ENCODE measurements at places on chromosomes 7 and 10.

DNA sequence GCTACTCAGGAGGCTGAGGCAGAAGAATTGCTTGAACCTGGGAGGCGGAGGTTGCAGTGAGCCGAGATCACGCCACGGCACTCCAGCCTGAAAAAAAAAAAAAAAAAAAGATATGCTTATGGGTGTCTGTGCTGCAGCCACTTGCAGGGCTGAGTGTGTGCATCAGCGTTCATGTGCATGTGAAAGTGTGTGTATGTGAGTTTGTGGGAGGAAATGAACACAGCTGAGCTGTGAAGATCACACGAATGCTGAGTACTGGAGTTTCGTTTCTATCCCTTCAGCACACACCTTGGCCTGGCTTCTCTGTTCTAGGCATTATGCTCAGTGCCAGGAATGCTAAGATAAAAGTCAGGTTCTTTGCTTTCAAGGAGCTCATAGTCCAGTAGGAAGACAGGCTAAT, 12.0 kb upstream of the SVOPL start:
- no peak for DNase-seq

DNA sequence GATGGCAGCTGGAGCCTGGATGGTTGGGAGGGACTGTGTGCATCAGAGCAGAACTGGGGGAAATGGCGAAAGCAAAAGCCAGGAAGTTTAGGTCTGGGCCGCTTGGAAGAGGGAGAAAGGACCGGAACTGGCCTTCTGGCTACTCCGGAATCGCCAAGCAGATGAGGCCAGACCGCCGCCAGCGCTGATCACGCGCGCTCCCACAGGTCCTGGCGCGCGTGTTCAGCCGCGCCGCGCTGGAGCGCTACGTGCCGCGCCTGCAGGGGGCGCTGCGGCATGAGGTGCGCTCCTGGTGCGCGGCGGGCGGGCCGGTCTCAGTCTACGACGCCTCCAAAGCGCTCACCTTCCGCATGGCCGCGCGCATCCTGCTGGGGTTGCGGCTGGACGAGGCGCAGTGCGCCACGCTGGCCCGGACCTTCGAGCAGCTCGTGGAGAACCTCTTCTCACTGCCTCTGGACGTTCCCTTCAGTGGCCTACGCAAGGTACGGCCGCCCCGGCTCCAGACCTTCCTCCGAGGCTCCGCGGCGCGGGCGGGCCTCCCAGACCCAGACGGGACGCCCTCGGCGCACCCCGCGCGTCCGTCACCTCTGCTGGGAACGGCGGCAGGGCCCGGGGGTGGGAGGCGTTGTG, 2.0 kb downstream of the CYP26C1 start:
- no peak for DNase-seq

- no peak for DNase-seq
Observed at GRCh38 chr7:155795951-155796350, 16.3 kb downstream of the SHH start.

DNA sequence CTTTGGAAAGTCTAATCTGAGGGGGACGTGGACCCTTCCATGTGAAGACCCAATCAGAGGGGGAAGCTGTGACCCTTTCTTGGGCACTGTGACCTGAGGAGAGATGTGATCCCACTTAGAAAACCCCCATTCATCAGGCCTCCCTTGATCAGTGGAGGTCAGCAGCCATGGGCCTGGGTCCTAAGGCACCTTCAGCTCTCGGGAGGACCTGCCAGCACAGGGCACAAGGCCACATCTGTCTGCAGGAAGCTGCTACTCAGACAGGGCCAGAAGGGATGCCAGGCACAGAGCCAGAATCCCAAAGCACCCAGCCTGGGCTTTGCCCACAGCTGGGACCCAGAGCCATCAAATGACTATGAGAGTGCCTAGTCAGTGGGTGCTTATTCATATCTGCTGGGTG, 14.7 kb upstream of the RABGEF1 start:
- no peak for DNase-seq

DNA sequence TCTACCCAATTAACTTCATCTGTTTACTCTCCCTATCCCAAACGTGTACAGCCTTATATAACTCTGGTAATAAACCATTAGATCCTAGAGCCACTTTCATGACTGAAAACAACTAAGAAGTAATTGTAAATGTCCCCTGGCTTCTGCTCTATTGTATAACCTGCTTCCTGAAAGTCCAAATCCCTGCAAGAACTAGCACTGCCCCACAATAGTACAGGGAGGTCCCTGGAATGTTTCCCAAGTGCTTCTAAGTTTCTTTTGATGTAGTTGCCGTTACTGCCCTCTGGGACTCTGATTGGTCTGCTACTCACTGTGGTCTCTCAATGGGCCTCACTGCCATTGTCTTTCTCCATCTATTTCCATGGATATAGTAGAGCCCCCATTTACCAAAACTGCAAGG, 764.0 kb upstream of the GHITM start:
- no peak for DNase-seq

DNA sequence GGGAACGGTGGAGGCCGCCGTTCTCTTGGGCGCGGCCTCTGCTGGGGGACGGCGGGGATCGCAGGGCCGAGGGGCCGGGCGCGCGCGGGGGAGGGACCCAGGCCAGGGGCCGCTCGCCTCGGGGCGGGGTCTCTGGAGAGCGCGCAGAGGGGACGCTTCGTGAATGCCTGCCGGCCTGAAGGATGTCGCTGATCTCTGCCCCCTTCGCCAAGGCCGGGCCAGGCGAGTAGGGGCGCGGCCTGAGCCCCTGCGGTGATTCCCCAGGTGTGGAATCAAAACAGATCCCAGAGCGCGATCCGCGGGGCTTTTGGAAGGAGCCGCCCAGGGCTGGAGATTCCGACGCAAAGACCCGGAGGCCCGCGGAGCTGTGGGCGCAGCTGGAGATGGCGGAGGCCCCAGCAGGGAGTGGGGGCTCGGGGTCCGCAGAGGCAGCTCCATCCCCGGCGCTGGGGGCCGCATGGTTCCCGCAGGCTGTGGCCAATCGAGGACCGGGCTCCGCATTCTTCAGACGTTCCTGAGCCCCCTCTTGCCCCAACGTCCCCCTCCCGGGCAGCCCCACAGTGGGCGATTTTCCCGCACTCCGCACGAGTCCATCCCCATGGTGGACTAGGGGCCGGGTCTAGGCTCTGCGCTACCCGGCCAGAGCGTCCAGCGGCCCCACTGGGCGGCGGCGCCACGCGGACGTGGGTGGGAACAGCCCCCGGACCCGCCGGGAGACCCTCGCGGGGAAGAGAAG, 166.0 kb downstream of the ACTR3B start:
- DNase-seq, result no peak

DNA sequence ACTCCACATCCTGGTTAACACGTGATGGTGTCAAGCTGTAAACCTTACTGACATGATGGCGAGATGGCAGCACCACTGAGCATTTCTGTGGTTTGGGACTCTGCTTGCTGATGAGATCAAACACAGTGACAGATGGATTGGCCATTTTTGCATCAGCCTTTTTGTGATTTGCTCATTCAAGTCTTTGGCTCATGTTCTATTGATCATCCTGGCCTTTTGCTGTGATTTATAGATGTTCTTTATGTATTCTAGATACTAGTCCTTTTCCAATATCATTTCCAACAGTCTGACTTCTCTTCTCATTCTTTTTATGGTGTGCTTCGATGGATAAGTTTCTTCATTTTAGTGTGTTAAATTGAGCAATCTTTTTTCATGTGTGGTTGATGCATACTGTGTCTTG, 24.7 kb upstream of the DIP2C start:
- no peak for DNase-seq

- DNase-seq, result no peak
Observed at GRCh38 chr10:72563327-72563932, 62.4 kb downstream of the MICU1 start.

DNA sequence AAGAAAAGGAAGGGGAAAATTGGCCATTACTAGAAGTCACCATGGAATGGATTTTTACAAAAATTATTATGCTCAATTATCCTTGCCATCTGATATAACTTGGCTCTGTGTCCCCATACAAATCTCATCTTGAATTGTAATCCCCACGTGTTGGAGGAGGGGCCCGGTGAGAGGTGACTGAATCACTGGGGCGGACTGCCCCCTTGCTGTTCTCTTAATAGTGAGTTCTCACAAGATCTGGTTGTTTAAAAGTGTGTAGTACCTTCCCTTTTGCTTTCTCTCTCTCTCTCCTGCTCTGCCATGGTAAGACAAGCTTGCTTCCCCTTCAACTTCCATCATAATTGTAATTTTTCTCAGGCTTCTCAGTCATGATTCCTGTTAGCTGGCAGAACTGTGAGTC, 1023.6 kb downstream of the XPNPEP1 start:
- no peak for DNase-seq

DNA sequence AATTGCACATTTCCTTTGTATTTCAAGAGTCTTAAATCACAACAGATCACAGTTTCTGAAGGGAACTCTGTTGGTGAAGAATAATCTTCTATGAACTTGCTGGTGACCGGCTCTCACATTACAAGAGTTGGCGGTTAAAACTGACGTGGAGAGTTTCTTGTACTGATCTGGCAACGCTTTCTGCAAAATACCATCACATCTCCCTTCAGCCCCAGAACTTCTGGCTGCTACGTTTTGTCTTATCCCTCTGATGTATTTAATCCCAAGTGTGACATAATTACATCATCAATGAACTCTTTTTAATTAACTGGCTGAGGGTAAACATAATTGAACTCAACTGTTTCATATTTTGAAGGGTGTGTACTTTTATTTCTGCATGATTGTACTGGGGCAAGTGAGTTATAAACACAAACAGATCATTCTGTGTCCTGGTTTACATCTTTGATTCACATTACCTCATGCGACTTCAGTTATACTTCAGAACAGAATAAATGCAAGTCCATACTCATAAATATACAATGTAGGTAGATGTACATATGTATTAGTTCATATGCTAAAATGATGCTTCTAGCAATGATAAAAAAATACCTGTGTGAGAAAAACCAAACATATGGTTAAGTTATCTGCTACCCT, 105.1 kb upstream of the NPVF start:
- DNase-seq, result no peak

DNA sequence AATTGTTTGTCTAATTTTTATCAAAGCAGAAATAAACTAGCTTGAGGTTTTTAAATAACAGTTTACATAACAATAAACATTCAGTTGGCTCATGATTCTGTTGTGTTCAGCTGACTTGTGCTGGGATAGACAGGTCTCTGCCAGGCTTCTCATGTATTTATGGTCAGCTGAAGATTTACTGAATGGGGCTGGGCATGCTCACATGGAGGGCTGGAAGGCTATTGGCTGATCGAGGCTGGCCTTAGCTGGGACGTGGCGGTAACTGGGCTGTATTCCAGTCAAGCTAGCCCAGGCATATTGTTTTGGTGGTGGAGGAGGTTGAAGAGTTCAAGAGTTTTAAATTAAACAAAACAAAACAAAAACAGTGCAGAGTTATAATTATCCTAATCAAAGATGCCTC, 251.0 kb upstream of the MTPN start:
- no peak for DNase-seq

- DNase-seq, result no peak
Observed at GRCh38 chr7:96800824-96801223, 91.2 kb upstream of the SEM1 start.

GRCh38 chr10:62381385-62382102, 7.4 kb downstream of the ZNF365 start:
- DNase-seq, result no peak

DNA sequence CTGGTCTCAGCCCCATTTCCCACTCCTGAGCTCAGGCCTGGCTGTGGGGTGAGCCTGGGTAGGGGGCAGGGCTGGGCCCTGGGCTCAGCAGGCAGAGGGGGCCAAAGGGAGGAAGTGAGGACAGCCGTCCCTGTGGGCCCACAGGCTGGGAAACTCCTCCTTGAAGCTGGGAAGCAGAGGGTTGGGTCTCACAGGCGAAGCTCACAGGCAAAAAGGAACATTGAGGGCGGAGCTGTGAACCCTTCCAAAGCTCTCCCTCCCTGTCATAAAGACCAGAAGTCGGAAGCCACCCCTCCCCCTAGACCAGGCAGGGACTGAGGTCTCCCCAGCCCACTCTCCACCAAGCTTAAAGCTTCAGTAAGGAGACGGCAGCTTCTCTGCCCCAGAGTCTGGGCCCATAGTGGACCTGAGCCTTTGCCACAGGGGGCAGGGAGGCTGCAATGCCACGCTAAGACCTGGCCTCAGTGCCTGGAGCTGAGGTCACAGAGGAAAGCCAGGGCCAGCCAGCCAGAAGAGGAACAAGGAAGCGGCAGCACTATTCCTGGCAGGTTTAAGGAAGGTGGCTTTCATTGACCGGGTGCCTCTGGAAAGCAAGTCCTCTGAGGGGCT, 1.0 kb upstream of the KCP start:
- DNase-seq, result no peak

DNA sequence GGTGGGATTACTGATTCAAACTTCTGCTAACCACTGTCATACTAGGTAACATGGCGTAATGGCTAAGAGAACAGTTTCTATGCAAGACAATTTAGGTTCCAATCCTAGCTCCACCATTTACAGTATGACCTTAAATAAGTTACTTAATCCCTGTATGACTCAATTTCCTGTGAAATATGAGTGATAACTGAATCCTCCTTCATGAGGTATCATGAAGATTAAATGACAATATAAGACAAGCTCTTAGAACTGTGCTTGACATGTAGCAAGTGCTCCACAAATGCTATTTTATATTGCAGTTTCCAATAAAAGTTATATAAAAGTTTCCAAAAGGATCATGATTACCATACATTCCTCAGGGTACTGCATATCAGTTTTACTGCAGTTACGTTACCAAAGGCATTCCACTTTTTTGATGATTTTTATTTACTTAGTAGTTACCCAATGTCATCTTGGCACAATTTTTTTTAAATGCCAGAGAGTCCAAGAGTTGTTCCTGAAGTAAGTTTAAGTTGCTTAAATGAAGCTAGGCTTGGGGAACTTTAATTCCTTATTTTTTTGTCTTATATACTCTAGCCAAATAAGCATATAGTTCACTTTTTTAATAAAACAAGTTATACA, 7.1 kb downstream of the DOCK4 start:
- DNase-seq, result no peak

GRCh38 chr7:68246189-68246633, 1249.6 kb downstream of the TYW1 start:
- no peak for DNase-seq

GRCh38 chr7:29090151-29090805, 56.1 kb downstream of the CPVL start:
- DNase-seq, result no peak

DNA sequence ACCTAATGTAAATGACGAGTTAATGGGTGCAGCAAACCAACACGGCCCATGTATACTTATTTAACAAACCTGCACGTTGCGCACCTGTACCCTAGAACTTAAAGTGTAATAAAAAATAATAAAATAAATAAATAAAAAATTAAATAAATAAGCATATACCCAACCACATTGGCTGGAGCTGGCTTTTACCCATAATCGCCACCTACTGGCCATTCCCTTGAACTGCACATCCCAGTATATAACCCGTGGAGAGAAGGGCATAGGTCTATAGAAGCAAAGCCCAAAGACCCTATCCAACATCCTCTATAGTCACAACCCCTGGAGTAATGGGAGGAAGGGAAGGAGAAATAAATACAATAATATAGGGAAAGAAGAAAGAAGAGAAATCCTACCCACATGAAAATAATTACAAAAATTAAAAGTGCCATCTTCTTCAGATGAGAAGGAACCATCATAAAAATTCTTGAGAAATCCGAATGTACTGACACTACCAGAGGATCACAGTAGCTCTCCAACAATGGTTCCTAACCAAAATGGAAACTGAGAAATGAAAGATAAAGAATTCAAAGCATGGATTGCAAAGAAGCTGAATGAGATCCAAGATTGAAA, 65.6 kb downstream of the TWIST1 start:
- DNase-seq, result no peak

GRCh38 chr7:74606101-74606908, 51.2 kb upstream of the GTF2I start:
- DNase-seq, result peak; percentile 1

Data from stimulated activated CD8-positive, alpha-beta memory T cell treated with anti-CD3 and anti-CD28 coated beads, Interleukin-4, amount 100 ng/mL, for 1 hour (primary cell).